Fibroblast of villous mesenchyme (primary cell): ENCODE measurements at places on chromosomes 7 and 10. TPM values are rescaled to one million over a fixed set of nuclear protein-coding genes. Genes with fewer than 3 reads are reported as not detected.

Gene AS3MT
- total RNA-seq = 5.2 and 5.5 TPM in 2 replicates

- no peak for DNase-seq
Measured at GRCh38 chr7:158574308-158575036, 13.2 kb downstream of the PTPRN2 start.

- DNase-seq = peak; percentile 9
Measured at GRCh38 chr10:6924166-6924565, 344.1 kb upstream of the PRKCQ start.

- no peak for DNase-seq
Measured at GRCh38 chr7:101998906-101999240, 181.4 kb downstream of the CUX1 start.

- peak; percentile 83 for DNase-seq
Measured at GRCh38 chr7:40808378-40808942, 673.7 kb downstream of the SUGCT start.

DNA sequence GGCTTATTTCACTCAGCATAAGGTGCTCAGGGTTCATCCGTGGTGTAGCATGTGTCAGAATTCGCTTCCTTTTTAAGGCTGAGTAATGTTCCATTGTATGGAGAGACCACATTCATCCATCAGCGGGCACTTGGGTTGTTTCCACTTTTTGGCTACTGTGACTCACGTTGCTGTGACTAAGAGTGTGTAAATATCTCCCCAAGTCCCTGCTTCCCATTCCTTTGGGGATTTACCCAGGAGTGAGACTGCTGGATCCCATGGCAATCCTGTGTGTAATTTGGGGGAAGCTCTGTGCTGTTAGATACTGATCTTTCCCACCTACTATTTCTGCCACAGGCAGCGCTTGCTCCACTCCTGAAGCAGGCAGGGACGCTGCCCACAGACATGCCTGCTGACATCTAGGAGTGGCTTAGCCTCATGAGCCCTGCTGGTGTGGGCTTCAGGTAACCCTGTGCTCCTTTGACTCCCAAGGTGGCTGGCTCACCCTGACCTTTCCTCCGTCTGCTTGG is 346.0 kb downstream of the FRMD4A start:
- peak; percentile 68 for DNase-seq

Gene C1QL3
- not detected in 2 replicates for total RNA-seq

Gene TMEM270
- total RNA-seq = not detected in 2 replicates

DNA sequence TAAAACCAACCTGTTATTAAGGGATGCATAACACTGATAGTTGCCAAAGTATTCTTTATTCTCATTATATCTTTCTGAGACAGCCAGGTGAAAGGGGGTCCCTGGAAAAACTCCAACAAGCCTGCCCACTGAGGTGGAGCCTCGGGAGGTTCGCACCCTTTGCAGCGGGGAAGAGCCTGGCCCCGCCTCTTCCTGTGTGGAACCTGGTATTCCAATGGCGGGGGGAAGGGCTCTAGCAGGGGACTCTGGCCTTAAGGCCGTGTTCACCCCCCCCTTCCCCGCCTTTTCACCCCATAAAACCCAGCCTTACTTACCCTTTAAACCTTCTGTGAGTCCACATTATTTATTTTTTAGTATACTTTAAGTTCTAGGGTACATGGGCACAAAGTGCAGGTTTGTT is 62.4 kb upstream of the PDK4 start:
- no peak for DNase-seq

GRCh38 chr7:101104193-101104713 is 19.0 kb downstream of the TRIM56 start:
- DNase-seq = no peak

GRCh38 chr7:157635148-157635500 is 298.3 kb downstream of the DNAJB6 start:
- no peak for DNase-seq

DNA sequence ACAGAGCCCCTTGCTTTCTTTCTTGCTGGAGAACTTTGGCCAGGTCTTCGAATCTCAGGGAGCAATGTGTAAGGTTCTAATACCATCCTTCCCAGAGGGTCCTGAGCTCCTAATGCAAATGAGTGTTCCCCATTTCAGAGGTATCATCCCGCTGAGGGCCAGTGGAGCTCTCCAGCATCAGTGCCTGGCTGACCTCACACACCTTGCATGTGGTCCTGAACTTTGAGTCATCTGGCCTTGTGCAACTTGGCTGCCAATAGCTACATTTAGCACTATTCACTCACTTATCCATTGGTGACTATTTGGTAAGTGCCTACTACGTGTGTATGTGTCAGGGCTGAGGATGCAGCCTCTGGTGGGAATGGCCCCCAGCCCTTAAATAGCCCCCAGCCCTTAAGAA is 48.4 kb upstream of the HABP2 start:
- DNase-seq = no peak

DNA sequence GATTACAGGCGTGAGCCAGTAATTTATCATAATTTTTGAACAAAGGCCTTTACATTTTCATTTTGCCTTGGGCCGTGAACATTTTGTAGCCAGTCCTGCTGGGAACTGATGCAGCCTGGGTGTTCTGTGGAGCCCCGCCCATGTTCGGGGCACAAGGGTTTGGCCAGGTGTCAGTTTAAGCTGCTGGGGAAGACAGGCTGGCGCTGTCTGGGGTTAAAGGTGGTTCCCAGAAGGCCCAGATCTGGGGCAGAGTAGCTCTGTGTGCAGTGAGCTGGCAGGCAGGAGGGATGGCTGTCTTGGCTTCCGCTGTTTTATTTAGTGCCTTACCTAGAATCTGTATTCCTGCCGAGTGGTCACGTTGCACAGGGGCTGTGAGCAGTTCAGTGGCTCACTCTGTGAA is 50.2 kb downstream of the DOCK1 start:
- no peak for DNase-seq

Gene ZP3
- 0.86 and 0.97 TPM in 2 replicates for total RNA-seq

Gene GPER1
- total RNA-seq = 1.9 and 2.6 TPM in 2 replicates

DNA sequence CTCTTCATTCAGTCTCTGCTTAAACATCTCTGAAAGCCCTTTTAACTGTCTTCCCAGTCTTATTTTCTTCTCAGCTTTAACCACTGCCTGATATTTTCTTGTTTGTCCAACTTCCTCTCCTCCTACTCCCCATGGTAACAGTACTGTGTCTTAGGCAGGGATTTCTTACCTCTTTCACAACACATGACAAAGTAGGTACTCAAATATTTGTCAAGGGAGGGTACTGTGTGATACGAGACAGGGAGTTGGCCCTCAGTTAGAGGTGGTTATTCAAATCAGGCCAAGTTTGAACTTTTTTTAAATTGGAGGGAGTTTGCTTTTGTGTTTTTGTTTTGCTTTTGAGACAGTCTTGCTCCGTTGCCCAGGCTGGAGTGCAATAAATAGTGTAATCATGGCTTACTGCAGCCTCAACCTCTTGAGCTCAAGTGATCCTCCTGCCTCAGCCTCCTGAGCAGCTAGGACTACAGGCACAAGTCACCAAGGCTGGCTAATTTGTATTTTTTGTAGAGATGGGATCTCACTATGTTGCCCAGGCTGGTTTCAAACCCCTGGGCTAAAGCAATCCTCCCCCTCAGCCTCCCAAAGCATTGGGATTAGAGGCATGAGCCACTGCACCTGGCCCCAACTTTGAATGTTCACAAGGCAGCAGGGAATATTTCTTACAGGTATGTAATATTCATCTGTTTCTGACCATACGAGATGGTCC is 2.5 kb upstream of the KPNA7 start:
- DNase-seq = no peak

Gene SYT15B
- total RNA-seq = 0.32 TPM in 1 of 2 replicates, not detected in the other

GRCh38 chr10:77289790-77290189 is 347.8 kb downstream of the KCNMA1 start:
- DNase-seq = peak; percentile 85

DNA sequence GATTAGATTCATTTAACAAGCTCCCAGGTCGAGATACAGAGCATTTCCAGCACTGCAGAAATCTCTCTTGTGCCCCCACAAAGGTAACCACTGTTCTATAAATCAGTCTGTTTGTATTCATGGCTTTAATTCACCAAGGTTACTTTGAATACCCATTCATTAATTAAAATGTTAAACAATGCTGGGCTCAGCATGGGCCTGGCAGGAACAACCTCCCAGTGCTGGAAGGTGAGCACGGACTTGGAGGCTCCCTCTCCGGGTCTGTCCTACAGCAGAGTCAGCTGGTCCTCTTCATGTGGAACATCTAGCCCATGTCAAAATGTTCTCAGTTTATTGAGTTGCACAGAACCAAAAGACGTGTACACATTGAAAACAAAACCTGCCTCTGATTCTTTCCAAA is 15.6 kb upstream of the EFCAB10 start:
- no peak for DNase-seq

DNA sequence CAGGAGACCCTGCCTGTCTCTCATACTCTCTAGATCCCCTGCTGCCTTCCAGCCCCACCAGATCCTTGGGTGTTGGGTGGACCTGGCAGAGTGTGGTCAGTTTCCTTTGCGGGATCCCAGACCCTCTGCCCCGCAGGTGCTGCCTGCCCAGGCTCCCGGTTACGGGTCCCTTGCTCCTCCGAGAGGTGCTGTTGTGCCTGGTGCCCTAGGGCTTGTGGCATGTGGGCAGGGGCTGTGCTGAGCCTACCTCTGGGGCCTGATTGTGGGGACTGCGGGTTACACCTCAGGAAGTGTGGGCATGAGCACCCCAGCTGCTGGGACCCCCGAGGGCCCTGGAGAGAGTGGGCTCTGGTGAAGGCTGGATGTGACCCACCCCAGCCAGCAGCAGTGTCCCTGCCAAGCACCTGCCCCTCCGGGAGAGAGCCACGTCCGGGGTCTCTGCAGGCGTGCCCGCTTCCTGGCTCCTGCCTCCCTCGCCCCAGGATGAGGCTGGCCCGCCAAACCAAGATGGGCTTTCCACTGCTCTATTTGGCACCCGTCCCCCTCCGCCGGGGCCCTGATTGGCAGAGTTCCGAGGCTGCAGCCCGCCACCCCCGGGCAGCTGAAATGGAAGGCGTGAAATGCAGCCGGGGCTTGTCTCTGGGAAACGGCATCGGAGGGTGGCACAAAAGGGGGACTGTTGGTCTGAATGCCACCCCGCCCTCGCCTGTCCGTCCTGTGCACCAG is 17.0 kb downstream of the CLIP2 start:
- DNase-seq = no peak

DNA sequence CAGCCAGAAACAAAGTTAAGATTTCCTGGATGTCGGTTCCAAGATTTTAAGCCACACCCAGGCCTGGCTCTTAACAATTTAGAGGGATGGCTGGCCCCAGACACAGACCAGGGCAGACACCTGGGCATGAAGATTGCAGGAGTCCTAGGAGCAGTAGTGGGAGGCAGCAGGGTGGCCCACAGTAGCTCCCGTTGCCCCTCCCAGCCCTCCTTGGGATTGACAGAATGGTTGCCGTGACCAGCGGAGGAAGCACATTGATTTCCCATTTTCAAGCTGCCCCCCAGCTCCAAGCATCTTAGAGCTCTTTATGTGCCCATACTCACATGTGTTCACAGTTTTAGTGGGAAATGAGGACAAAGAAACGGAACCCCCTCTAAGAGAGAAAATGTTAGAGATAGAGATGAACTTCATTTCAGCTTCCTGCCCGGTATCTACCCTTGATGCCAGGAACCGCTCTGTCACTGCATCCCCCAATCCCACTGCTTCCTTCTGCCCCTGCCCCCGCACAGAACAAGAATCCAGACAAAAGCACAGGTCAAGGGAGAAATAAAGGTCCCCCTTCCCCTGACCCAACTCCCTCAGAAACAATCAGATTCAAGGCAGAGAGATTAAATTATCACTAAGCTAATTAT is 101.1 kb downstream of the PLXNA4 start:
- no peak for DNase-seq

Gene OR13A1
- not detected in 2 replicates for total RNA-seq

DNA sequence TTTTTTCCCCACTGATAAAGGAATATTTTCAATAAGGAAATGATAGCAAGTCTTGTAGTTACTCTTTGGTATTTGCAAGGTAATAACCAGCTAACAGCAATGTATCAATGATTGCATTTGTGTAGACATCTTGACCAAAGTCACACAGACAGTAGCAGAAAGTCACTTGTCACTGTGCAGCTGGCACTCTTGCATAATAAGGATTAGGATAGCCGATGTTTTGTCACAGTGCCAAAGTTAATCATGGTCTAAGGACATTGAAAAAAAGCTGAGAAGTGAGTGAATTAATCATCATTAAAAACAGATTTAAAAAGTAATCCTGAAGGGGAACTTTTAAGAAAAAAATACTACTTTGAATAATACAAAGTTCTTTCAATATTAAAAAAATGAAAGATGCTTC is 834.3 kb upstream of the C7orf33 start:
- no peak for DNase-seq

Gene OR2A5
- total RNA-seq = not detected in 2 replicates

- DNase-seq = peak; percentile 83
Measured at GRCh38 chr7:24862461-24862860, 105.2 kb upstream of the GSDME start.

Gene MYH16
- not detected in 2 replicates for total RNA-seq

DNA sequence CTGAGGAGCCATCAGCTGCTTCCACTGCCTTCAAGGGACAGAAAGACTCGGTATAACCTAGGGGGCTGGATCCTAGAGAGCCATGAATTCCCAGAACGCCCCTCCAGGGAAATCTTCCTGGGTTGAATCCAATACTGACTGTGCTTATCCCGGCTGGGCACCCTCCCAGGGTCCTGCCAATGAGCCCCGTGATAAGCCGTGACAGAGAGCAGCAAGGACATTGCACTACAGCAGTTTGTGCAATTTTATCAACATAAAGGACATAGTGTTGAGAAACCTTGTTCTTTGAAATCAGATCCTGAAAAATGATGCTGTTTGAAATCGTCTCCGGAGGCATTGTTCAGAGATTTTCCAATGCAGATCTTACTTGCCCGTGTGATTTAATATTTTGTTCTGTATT is 18.8 kb downstream of the AKR1B1 start:
- no peak for DNase-seq

Gene HOGA1
- 0.32 and 0.86 TPM in 2 replicates for total RNA-seq

GRCh38 chr7:233249-234035 is 41.1 kb downstream of the FAM20C start:
- peak; percentile 63 for DNase-seq

DNA sequence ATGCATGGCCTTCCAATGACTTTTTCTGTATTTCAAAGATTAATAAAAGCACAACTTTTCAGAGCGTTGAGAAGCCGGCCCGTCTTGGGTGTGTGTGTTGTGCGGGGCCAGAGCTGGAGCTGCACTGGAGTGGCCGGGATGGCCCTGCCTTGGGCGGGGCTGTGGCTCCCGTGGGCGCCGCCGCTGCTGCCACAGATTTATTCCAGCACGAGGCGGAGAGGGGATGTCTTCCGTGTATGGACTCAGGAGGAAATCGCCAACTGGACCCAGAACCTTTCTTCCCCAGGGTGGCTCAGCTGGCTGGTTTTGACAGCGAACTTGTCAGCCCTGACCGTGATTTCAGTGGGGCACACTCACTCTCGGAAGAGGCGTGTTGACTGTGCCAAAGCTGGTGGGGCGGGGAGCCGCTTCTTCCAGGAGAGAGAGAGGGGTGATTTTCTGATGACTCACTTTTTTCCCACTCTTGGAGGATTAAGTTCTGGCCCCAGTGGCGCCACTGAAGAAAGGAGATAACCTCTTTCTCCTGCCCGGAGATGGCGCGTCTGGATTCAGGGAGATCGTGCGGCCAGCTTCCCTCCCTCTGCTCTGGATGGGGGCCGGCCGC is 72.4 kb downstream of the DNAJB6 start:
- peak; percentile 86 for DNase-seq

GRCh38 chr7:44063547-44063893 is 1.8 kb downstream of the PGAM2 start:
- DNase-seq = no peak

Gene SPDYE2B
- total RNA-seq = not detected in 2 replicates

Gene PON1
- not detected in 2 replicates for total RNA-seq
